ENCODE measurements at places on chromosomes 11 and 22.

GRCh38 chr22:24894220-24894975 is 52.1 kb downstream of the LHFPL7 start:
- DNase-seq, result no peak

DNA sequence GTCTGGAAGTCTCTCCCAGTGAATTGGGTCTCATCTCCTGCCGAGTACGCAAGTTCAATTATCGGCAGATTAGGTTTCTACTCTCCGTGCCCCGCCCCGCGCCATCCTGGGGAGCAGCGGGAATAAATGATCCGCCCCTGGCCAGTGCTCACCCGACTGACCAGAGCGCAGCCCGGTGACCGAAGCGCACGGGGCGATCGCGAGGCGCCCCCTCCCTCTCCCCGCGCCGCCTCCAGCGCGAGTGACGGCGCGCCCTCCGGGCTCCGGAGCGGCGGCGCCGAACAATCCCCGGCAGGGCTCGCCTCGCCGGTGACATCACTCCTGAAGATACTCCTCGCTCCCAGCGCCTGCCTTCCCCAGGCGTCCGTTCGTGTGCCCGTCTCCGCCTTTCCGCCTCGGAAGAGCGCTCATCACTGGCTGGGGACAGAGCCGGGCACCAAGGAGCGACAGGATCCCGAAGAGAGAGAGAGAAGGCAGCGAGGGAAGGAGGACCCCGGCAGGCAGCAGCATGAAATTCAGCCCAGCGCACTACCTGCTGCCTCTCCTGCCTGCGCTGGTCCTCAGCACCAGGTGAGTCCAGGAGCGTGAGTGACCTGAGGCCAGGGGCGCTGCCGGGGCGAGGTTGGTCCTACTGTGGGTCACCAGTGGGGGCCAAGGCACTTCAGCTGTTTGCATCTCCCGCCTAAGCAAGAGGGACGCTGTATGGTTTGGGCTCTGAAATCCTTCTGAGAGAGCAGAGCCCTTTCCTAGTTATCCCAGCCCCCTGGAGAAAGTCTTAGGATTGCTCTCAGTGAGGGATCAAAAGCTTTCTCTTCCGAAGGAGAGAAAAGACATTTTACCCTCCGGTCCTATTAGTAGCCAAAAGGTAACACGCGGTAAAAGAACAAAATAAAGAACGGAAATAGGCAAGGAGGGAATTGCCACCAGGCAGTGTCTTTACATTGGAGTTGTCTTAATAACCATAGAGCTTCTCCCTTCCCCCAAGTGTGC is at the start of gene LUZP2:
Gene LUZP2, plus strand, starts transcription at position 318 of the 990 bp plus-strand sequence.
- no peak for DNase-seq

DNA sequence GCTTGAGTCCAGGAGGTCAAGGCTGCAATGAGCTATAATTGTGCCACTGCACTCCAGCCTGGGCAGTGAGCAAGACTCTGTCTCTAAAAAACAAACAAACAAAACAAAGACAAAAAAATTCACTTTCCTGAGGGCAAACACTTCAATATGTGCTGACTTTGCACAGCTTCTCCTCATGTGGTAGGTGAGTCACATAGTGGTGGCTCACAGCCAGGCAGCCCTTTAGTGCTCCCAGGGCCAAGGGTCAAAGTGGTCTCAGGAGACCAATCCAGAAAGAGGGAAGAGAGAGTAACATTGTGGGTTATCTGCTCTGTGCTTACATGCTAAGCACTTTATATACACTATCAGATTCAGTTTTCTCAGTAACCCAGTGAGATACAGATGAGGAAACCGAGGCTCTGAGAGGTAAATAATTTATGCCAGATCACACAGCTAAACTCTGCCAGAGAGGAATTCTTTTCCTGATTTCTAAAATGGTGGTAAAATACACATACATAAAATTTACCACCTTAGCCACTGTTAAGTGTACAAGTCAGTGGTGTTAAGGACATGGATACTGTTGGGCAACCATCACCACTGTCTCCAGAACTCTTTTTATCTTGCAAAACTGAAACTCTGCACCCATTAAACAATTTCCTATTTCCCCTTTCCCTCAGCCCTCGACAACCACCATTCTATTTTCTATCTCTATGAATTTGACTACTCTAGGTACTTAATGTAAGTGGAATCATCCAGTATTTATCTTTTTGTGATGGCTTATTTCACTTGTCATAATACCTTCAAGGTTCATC is 231.7 kb upstream of the NARS2 start:
- DNase-seq, result no peak

- no peak for DNase-seq
Observed at GRCh38 chr11:55726715-55727324, 46.4 kb upstream of the OR5D13 start.

GRCh38 chr11:118870396-118871343 is 13.0 kb upstream of the CXCR5 start:
- DNase-seq, result peak; percentile 49

- peak; percentile 76 for DNase-seq
Observed at GRCh38 chr22:24423519-24424000, 3.8 kb upstream of the ADORA2A start.

DNA sequence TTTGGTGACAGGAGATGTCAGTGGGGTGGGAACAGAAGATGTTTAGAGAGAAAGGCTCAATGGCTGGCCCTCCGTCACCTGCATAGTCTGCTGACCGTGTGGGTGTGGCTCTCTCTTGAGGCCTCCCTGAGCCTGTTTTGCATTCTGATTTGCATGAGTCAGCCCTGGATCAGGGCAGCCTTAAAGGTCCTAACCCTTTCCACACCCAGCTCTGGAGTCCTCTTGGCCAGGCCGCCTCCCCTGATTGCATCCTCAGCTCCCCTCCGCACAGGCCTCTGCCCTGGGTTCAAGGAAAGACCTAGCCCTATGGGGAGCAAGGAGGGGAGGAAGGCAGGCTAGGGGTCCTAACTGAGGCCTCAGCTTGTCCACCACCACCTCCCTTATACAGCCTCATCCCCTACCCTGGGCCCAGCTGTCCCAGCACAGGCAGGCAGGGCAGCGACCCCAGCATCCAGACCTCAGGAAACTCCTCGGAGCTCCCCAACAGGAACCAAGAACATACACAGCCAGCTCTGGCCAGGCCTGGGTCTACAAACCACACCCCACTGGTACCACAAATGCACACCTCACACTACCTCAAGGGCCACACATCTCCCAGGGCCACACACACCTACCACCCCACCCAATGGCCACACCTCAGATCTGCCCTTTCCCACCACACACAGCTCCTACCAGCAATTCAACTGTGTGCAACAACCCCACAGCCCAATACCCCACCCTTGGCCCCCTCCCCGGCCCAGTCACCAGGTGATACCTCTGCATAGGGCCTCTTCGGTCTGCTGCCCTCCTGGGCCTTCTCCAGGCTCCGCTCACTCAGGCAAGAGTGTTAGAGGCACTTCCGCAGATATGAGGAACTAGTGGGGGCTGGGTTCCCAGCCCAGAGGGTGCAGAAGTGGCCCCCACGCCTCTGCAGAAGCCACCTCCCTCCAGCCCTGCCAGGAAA is 13.7 kb downstream of the ARAP1 start:
- no peak for DNase-seq

DNA sequence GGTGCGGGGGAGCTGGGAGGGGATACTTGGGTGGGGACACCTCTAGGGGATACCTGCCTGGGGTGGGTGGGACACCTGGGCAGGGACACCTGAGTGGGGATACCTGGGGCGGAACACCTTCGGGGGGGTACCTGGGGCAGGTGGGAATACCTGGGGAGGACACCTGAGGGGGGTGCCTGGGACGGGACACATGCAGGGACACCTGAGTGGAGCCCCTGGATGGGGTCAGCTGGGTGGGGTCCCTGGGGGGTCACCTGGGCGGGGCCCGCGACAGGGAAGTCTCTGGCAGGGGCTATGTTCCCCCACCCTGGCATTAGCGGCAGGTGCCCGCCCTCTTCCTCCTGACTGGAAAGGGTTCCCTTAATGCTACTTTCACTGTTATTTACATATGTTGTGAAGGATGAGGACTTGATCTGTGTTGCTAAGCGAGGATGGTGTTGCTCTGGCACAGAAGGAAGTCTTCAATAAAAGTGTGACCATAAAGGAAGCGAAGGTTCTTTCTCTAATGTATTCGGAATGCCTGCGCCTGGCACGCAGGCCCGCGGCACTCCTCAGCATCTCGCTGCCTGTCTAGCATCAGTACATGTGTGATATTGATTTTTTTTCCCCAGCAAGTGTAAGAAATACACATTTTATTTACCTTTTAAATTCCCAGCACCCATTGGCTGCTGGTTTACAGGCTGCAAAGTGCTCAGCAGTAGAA is 801.7 kb downstream of the BRD1 start:
- DNase-seq, result no peak

GRCh38 chr22:27170491-27170890 is 513.1 kb downstream of the MIAT start:
- DNase-seq, result no peak

DNA sequence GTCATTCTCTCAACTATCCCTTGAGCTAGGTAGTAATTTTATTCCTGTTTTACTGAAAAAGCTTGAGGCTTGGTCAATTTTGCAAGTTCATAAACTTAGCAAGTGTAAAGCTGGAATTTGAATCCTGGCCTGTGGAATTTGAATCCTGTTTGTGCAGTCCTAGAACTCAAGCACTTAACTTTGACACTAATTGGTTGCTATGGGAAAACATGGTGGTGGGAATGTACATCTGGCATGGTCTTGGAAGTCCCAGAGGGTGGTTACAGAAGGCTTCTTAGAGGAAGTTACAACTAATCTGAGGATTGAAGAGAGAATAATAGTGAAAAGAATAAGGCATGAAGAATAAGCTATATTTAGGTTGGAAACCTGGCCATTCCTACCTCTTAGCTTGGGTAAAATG is 66.5 kb upstream of the LIN7C start:
- DNase-seq, result no peak

- no peak for DNase-seq
Observed at GRCh38 chr11:35786188-35786587, 123.6 kb downstream of the TRIM44 start.

- DNase-seq, result no peak
Observed at GRCh38 chr11:58625826-58626460, 3.5 kb downstream of the CNTF start.

DNA sequence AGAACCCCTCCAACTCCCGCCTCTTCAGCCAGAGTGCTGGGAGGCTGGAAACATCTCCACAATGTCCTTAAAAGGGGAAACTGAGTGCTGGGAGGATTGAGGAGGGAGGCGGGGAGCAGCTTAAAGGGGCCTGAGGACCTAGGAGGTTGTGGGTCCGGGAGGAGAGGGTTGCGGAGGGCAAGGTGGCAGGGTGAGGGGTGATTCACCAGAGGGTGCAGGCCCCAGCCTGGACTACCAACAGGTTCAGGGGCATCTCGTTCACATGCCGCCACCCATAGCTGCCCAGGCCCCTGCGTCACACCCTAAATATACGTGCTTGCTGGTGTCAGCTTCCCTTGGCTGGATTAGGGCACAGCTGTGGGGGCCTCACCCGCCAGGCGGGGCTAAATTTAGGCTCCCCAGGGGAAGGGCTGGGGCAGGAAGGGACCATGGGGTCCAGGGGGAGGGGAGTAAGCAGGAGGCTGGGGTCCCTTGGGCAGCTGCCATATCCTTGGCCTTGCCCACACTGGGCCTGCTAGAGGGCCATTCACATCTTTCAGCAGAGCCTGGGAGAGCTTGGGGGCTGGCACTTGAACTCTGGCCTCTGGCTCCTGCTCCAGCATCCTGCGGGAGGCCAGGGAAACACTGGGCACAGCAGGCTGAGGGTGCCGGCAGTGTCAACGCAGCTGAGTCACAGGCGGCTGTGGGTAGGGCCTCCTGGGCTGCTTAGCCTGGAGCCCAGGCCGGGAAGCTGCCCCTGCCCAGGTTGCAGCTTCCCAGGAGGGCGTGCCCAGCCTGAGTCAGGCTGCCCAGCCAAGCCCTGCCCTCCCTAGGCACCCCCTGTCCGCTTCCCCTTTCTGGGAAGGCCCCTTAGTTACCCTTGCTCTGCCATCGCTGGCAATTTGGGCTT is 1.3 kb downstream of the EHBP1L1 start:
- peak; percentile 58 for DNase-seq

GRCh38 chr11:73982595-73982989 is at the start of gene UCP2:
UCP2 (minus strand) TSS chr11:73982843; CDS start chr11:73978378, 4,465 bp downstream.
- peak; percentile 92 for DNase-seq

DNA sequence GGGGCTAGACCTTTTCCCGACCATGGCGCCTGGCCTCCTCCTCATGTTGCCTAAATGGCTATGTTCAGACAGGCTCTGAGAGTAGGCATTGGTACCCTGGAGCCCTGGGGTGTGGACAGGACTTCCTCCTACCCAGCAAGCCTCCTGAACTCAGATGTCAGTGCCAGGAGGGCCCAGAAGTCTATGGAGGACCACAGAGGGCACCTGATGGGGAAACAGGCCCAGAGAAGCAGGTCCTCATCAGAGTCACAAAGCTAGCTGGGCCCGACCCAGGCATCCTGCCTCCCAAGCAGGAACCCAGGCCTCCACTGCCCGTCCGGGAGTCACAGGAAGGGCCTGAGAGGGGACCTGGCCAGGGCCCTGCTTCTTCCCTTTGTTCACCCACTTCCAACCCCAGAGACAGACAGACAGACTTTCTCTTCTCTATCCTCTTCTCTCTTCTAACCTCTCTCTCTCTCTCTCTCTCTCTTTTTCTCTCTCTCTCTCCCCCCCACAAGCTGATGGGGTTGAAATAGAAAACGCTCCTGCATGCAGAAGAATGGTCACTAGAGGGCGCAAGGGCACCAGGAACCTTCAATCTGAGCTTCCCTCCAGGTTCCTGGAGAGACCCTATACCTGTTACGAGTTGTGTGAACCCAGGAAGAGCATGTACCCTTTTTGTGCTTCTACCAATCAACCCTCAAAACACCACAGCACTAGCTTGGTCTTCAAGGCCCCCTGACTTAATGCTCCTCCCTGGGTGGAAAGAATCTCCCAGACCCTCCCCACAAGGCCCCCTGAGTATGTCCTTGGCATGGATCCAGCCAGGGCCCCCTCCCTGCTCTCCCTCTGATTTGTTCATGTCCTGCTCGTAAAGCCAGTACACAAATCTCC is 27.1 kb downstream of the ARAP1 start:
- peak; percentile 89 for DNase-seq

DNA sequence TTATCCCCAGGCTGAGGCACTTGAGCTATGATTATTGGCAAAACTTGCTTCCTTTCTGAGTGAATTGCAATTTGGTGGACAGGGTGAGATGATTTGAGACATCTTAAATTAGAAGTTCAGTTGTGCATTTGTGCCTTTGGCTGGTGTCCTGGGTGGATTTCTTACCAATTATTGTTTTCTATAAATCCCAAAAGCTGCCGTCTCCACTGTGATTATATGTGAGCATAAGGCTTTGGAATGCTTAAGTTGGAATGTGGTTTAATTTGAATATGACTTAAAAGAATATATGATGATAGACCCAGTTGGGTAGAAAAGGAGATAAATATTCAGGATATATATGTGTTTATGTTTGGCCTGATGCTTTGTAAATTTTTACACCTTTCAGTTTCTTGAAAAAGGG is 70.0 kb downstream of the EXT2 start:
- no peak for DNase-seq

GRCh38 chr11:5665746-5666401 is 19.0 kb downstream of the TRIM5 start:
- DNase-seq, result no peak
